ENCODE measurements at places on chromosomes 7 and 10.

GRCh38 chr10:117896517-117896916 is 150.2 kb downstream of the RAB11FIP2 start:
- no peak for DNase-seq

DNA sequence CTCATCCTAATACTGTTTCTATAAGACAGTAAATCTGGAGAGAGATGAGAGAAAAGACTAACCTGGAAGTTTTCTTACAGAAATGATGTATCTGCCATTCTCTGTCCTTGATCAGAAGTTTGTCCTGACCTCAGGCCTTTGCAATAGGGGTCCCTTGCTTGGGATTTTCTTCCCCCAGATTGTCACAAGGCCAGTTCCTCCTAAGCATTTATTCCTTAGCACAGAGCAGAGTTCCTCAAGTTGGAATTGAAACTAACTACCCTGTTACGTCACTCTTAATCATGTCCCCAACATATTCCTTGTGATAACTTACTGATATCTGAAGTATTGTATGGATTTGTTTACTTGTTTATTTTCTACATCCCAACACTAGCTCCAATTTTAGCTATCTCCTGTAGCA is 202.1 kb downstream of the COBL start:
- DNase-seq, result no peak

DNA sequence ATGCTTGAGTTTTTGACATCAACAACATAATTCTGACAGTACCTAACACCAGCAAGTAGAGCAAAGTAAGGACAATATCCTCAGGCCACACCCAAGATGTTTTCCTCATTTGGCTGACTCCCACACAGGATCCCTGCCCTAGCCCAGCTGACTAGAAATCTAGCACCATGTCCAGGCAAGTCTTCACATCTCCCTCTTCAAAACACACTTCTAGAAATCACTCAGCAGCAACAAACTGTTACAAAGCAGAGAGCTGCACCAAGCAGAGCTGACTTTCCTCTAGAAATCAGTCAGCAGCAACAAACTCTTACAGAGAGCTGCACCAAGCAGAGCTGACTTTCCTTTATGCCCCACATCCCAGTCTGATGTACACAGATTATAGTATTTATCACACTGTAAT is 7.7 kb downstream of the TMEM168 start:
- no peak for DNase-seq

GRCh38 chr7:95716357-95717122 is 55.8 kb upstream of the DYNC1I1 start:
- no peak for DNase-seq

GRCh38 chr7:133139350-133139749 is 57.5 kb upstream of the CHCHD3 start:
- no peak for DNase-seq

DNA sequence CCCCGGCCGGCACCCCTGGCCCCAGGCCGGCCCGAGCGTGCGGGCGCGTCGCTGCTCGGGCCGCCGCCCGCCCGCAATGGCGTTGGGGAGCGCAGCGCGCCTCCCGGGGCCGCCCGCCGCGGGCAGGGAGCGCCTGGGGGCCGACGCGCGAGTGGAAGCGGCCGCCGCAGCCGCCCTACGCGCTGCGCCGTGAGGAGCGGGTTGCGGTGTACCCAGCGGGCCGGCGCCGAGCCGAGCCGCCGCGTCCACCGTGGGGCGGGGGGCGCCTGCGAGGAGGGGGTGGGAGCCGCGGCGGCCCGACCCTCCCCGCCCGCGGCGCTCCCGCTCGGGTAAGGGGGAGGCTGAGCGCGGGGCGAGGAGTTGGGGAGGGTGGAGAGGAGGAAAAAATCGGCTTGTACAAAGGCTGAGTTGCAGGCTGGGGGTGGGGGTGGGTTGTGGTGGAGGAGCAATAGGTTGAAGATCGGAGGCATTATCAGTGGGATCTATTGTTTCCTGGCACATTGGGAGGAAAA is 473 bp downstream of the PPP1R9A start:
- DNase-seq, result no peak

- DNase-seq, result no peak
These were observed 13.2 kb downstream of the FAM221A start for GRCh38 chr7:23693224-23693623.

DNA sequence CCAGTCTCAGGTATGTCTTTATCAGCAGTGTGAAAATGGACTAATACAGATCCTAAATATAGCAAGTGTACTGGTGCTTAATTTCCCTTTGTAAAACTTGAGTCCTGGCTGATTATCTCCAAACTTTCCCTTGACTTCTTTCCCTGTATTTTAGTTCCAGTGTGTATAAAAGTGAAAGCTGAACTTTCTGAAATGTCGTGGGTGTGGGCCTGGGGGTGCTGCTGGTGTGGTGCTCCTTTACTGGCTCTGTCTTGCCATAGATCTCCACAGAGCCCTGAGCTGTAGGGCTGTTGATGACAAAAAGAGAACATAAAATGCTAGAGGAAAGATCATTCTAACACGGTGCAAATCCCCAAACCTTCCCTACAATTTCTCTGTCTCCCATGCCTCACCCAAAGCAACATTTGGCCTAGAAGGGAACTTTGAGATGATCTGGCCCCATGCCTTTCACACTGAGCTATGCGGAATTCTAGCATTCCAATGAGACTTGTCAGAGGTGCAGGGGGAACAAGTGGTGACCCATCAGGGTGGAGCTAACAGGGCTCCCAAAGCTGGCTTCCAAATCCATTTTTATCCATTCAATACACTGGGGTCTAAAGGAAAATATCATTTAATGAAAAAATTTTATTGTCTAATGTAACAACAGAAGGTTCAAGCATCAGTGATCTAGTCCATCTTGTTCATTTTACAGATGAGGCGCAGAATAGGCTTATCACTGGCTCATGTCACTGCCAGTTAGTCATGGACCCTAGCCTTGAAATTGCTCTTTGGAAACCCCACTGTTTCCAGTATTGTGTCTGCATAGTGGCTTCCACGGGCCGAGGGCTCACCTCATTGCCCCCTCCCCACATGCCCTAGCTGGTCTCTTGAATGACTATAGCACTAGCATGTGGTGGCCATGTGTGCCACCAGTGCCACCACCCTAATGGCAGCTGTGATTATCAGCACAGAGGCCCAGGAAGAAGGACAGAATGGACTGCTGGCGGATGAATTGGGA is 1000.9 kb downstream of the LRMDA start:
- DNase-seq, result no peak

DNA sequence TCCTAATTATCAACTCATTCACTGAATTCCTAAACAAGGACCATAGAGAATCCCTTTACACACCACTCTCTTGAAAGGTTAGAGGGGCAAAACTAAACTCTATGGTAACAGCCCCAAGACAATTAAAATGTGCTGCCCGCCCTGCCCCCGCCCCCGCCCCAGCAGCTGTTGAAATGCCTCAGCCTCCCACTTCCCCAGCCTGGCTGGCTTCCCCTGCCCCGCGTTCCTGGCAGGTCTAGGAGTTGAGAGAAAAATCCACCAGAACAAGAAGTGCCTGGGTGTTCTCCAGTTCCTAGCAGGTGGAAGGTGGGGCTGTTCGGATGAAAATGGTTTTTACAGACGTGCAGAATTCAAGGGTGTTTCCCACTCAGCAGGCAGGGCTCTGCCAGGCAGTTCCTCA is 109.5 kb upstream of the ZEB1 start:
- no peak for DNase-seq

GRCh38 chr10:79059859-79060379 is 8.8 kb upstream of the ZMIZ1 start:
- DNase-seq, result no peak

DNA sequence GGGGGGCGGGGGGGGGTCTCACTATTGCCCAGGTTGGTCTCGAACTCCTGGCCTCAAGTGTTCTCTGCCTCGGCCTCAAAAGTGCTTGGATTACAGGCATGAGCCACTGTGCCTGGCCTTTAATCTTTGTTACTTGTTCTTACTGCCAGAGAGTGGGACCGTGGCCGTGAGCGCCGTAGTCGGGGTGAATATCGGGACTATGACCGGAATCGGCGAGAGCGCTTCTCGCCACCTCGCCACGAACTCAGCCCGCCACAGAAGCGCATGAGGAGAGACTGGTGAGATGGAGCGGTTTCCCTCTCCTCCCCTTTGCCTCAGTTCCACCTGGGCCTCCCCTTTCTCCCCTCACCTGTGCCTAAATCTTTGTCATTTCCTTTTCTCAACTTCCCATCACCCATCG is 6.2 kb downstream of the SRRT start:
- no peak for DNase-seq

DNA sequence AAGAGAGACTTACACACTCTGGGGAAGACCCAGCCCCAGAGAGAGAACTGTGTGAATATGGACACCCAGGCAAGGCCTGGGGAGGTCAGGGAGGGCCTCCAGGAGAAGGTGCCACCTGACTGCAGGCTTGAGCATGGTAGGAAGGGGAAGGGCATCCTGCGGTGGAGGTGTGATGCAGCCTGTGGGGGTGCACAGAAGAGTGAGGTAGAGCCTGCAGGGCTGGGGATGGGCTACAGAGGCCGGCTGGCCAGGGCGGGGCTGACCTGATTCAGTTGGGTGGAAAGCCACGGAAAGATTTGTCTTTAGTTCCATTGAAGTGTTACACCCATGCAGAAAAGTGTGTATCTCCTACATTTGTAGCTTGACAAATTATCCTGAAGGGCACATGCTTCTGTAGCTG is 47.6 kb downstream of the ZMIZ1 start:
- DNase-seq, result no peak

DNA sequence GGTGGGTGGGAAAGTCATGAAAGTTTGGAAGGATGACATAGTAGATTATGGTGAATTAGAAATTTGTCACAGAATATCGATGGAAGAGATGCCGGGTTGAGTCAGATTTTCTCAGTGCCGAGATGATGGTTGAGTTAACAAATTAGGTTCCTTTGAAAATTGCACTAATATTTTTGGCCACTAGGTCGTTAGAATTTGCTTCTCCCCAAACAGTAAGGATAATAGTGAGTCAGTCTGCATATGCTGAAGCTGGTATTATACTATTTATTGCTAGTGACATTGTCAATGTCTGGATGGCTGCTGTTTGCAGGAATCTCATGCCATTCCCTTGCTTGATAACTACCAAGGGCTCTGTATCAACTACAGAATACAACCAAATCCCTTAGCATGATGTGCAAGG is 37.7 kb upstream of the MINDY3 start:
- no peak for DNase-seq

DNA sequence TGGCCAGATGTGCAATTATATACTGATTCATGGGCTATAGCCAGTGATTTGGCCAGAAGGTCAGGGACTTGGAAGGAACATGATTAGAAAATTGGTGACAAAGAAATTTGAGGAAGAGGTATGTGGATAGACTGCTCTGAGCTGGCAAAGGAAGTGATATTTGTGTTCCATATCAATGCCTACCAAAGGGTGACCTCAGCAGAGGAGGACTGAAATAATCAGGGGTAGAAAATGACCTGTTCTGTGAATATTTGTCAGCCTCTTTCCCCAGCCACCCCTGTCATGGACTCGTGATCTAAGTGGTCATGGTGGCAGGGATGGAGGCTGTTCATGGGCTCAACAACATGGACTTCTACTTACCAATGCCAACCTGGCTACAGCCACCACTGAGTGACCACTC is 47.0 kb downstream of the PTPRE start:
- DNase-seq, result no peak

GRCh38 chr7:2758673-2759616 is 70.9 kb downstream of the AMZ1 start:
- no peak for DNase-seq

DNA sequence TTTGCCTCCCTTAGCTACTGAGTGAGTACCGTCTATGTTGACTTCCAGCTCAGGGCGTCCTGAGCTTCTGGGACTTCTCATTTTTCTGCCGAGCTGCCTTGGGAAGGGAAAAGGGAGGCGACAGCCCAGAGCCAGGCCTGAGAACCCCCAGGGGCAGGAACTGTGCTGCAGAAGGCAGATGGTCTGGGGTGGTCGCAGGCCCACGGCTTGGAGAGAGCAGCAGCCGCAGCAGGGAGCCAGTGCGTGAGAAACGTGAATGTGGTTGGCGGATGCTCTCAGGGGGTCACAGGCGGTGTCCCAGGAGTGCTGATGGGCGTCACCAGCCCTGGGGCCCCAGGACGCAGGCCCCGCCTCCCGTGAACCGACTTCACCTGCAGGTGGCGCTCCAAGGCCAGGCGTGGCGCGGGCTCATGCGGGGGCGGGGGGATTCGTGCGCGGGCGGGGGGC is 9.2 kb upstream of the PWWP2B start:
- peak; percentile 70 for DNase-seq

DNA sequence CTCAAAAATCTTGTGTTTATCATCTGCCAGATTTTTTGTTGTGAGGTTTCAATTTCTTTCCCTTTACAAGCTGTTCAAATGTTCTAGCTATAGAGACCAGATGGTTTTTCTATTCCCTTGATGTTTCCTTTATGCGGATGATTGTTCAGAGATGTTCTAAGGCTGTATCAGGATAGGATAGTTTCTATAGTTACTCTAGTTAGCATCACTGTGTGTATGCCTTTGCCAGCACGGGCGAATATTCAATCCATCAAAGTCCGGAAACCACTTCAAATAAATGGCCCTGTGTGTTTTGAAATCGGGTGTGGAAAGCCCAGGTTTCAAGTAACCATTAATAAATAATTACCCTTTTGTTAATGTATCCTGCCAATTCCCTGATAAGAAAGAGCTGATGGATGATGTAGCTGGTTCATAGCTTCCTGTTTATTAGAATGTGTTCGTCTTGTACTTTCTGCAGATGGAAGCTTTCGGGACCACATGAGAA is 149.8 kb upstream of the PRKCQ start:
- no peak for DNase-seq

DNA sequence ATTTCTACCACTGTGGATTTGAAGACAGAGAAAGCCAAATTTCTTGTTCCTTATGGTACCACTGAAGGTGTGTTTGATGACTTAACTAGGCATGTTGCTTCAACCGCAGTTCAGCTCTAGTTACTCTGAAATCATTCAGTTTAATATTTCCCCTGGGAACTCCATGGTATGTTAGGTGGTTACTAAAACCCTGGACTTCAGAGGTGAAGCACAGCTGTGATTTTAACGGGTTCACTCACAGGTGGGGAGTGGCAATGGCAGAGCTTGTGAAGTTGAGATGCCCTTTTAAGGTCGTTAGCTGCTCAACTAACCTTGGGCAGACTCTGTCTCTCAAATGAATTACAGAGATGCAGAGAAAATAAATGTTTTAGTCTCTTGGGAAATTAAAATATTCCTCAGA is 163.6 kb upstream of the PHYHIPL start:
- no peak for DNase-seq

GRCh38 chr10:69232252-69232651 is 12.1 kb downstream of the HKDC1 start:
- no peak for DNase-seq
